ENCODE measurements at places on chromosomes 2 and 18.

GRCh38 chr2:3535794-3536681 lies 16.7 kb upstream of the ADI1 start:
- no peak for DNase-seq

GRCh38 chr2:88857951-88858411 lies 166.5 kb downstream of the RPIA start:
- no peak for DNase-seq

GRCh38 chr18:79422022-79422782 lies 26.5 kb downstream of the NFATC1 start:
- DNase-seq, result no peak

DNA sequence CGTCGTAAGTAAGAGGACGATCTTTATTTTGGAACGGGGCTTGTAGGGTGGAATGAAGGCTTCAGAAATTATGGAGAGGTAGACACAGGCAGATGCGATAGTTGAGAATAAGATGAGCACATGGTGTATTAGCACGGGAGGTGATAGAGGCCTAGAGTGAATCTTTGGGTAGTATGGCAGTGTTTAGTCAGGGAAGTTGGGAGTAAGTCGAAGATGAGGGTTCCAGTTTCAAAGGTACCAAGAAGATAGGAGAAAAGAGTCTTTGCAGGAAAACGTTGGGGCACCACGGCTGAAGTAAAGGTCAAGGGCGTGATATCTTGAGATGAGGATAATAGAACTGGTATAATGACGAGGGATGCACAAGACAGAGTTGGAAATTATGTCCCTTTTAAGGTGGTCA lies 654 bp downstream of the PIK3C3 start:
- no peak for DNase-seq

- no peak for DNase-seq
Observed at GRCh38 chr2:200222791-200223190, 83.7 kb upstream of the SPATS2L start.

DNA sequence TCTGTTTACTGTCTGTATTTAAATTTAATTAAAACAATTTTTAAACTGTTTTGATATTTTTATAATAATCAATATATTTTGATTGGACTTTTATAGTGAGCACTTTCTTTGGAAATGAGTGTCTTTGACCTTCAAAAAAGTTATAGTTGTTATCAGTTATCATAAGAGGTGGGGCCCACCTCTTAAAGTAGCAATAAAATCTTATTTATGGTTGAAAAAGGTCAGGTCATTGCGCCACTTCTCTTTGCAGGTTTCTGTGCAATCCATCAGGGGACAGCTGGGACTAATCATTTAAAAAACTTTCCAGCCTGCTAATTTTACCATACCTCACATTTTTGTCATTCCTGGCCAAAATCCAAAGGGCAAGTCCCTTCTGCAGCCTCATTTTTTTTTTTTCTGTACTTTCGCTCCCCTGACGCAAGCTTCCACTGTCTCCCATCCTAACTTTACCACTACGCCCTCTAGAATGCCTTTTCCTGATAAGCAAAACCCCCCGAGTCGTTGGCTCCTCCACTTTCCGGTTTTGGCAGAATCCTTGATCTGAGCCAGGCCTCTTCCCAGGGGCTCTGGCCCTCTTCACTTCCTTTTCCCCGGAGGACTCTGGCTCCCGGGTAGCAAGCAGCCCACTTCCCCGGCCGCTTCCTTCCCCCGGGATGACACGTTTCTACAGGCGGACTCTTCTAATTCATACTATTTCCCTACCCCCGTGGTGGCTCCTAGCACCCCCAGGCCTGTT lies 1.1 kb upstream of the SEH1L start:
- DNase-seq, result no peak

Data from stimulated activated CD4-positive, alpha-beta T cell treated with anti-CD3 and anti-CD28 coated beads, Interleukin-12 subunit alpha, Interleukin-12 subunit beta, amount 100 ng/mL, for 24 hours (primary cell).